ENCODE measurements at places on chromosomes 1 and 21. TPM values are rescaled to one million over a fixed set of nuclear protein-coding genes. Genes with fewer than 3 reads are reported as not detected.

USP24 gene
- 10.6 TPM for polyA plus RNA-seq

IGSF8 gene
- polyA plus RNA-seq = 25.8 TPM

MATN1 gene
- 0.18 TPM for polyA plus RNA-seq

GRCh38 chr1:167483790-167484189 is 34.5 kb downstream of the CD247 start:
- DNase-seq = no peak

DNA sequence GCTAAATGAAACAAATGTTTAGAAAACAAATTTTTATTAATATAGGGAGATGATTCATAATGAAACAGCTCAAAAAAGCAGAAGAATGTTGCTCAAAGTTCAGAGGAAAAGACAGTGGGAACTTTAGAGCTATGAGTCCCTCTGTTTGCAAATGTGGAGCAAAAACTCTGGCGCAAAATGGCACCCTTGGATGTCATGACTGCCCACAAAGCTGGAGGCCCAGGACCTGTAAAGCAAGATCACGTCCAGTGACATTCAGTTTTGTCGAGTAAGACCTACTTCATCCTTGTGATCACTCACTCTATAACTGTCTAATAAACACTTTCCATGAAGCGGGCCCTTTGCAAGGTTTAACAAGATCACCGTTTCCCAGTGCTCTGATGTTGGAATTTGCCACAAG is 9.1 kb upstream of the EXO1 start:
- no peak for DNase-seq

DNA sequence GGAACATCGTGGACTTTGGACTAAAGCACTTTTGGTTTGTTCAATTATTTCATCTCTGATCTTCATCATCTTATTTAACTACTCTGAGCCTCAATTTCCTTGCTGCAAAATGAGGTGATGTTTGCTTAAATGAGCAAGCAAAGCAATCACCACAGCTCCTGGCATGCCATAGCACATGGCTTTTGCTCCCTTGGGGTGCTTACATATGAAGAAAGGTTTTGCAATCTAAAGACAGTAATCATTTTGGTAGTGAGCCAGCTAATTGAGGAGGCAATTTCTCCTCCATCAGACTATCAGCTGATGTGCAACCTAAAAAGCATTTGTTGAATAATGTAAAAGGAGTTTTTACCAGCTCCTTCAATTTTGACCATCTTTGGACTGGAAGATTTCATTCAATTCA is 68.8 kb upstream of the KCNJ15 start:
- DNase-seq = no peak

- DNase-seq = no peak
These were observed 44.8 kb downstream of the KCNJ15 start for GRCh38 chr21:38301321-38302214.

GRCh38 chr1:1954831-1955441 is 35.9 kb upstream of the TMEM52 start:
- no peak for DNase-seq

DNA sequence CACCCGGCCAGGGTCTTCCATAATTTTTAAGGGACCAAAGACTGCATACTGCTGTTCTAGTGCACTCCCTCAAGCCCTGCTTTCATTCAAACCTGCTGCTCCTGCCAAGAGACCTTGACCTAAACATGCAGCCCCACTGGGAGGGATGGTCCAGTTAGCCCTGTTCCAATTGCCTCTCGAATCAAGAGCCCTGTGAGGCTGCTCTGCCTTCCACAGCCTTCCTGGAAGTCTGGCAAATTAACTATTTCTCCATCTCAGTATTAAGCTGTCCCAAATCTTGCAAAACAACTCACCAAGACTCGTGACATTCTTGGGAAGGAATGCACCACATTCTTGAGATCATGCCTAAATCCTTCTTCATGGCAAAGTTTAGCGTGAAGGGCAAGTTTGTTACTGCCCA is 231.3 kb downstream of the C1orf94 start:
- peak; percentile 0 for DNase-seq

GPBP1L1 gene
- polyA plus RNA-seq = 40.4 TPM

- no peak for DNase-seq
These were observed 110.4 kb downstream of the ACBD6 start for GRCh38 chr1:180392020-180392419.

GRCh38 chr1:90114521-90115141 is 119.7 kb downstream of the ZNF326 start:
- no peak for DNase-seq

- peak; percentile 17 for DNase-seq
These were observed 45.5 kb downstream of the VPS13D start for GRCh38 chr1:12275370-12275769.

DNA sequence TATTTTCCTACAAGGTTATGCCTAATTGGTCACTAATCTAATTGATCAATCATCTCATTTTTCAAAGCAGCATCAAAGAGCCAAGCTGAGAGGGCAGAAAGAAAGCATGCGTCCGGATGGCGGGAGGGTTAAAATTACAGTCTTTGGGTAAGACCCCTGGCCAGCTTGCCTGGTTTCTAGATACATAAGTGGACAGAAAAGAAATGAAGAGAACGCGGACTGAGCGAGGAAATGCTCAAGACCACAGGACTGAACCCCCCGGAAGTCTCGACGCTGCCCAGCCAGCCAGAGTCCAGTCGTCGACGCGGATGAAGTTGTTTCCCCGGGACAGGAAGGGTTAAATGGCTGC is 297.2 kb downstream of the OMA1 start:
- DNase-seq = no peak

- DNase-seq = no peak
These were observed 173.8 kb downstream of the ETS2 start for GRCh38 chr21:38979271-38980121.

HLX gene
- 30.5 TPM for polyA plus RNA-seq

DNA sequence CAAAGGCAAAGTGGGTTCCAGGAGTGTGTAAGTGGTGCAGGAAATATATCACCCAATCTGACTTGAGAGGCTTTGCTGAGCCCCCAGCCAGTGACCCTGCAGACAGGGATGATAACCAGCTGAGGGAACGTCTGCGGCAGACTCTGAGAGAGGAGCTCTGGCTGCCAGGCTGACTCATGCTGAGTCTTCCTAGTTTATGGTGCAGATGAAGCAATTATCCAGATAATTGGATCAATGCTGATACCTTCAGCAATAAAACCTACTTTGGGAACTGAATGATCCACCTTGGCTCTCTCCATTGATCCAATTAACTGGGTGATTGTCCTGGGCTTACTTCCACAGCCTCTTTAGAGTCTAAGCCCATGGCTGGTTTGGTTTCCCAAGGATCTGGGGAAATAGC is 7.3 kb downstream of the C8B start:
- DNase-seq = no peak

GRCh38 chr1:11013160-11013531 is 692 bp downstream of the TARDBP start:
- DNase-seq = no peak

ADIPOR1 gene
- polyA plus RNA-seq = 125 TPM

- DNase-seq = no peak
These were observed 209.7 kb upstream of the VAMP3 start for GRCh38 chr1:7561331-7561921.

- DNase-seq = no peak
These were observed 10.2 kb downstream of the YBX1 start for GRCh38 chr1:42692461-42692860.

KCNK1 gene
- 8.9 TPM for polyA plus RNA-seq

- peak; percentile 81 for DNase-seq
These were observed 29.7 kb upstream of the KIRREL1 start for GRCh38 chr1:157963713-157964112.

- peak; percentile 11 for DNase-seq
These were observed 38.6 kb downstream of the ABL2 start for GRCh38 chr1:179190861-179191260.

GJB3 gene
- 0.79 TPM for polyA plus RNA-seq

CDK11B gene
- 27.1 TPM for polyA plus RNA-seq

- DNase-seq = peak; percentile 99
These were observed 49.7 kb upstream of the MACF1 start for GRCh38 chr1:39154553-39155421.

DNA sequence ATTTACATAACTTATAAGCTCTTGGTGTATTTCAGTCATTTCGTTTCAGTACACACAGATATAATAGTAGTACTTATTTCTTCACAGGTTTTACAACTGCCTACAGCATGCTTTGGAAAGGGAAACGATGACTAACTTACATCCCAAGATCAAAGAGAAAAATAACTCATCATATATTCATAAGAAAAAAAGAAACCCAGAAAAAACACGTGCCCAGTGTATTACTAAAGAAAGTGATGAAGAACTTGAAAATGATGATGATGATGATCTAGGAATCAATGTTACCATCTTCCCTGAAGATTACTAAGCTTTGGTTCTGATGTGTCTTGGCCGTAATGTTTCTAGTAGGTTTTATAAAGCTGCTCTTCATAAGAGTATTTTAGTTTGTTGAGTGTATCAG is 30.9 kb downstream of the TYW3 start:
- DNase-seq = no peak

DNA sequence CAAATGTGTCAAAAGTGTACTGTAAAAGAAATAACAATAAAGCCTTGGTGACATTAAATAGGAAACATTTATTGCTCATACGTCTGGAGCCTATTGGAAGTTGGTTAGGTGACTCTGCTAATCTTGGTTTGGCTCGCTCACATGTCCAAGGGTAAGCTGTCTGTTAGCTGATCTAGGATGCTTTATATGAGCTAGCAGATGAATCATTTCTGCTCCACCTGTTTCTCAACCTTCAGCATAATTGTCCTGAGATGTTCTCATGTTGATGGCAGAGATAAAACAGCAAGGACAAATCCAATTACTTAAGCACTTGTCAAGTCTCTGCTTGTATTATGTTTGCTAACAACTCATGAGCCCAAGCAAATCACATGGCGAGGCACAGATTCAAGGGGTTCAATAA is 56.0 kb upstream of the CD53 start:
- no peak for DNase-seq

DNA sequence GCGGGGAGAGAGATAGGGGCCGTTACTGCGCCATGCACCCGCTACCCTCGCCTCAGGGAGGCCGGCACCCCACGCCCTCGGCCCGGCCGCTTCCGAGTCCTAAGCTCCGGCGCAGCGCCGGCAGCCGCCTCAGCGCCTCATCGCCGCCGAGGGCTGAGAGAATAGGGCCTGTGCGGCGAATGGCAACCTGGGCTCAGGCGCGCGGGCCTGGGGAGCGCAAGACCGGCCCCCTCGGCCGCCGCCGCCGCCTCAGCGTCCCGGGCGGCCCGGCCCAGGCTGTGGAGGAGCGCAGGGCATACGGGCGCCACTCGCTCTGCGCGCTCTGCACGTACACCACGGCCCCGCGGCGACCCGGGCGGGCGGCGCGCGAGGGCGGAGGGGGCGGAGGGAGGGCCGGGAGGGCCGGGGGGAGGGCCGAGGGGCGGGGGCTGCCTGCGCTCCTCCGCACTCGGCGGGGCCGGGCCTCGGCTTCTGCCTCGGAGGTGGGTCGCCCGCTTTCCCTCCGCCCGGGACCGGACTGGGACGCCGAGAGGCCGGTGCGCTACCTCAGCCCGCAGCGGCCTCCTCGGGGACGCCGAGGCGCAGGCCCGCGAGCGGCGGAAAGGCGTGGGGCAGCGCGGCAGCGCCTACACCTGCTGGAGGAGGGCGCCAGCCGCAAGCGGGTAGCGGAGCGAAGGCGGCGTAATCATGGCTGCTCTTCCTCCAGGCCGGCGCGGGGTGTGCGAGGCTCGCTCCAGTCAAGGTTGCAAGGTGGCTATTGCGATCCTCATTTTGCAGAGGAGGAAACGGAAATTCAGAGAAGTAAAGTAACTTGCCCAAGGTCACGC is at the start of gene EGLN1:
Gene EGLN1, minus strand, starts transcription at position 317 of the 827 bp plus-strand sequence. CDS start 399 bp downstream, outside the sequence.
- DNase-seq = peak; percentile 92

- no peak for DNase-seq
These were observed 5.9 kb downstream of the HCRTR1 start for GRCh38 chr1:31623365-31623764.

SIKE1 gene
- 21.6 TPM for polyA plus RNA-seq

DNA sequence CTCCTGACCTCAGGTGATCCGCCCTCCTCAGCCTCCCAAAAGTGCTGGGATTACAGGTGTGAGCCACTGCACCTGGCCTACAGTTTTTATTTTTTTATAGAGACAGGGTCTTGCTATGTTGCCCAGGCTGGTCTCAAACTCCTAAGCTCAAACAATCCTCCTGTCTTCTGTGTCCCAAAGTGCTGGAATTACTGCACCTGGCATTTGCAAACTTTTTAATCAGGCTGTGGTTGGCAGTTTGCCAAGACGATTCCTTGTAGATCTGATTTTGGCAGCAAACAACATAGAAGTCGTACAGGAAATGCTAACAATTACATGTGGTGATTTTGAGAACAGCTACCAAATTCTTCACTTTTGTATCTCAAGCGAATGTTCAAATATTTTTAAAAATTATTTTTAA is 10.1 kb downstream of the RBP7 start:
- peak; percentile 35 for DNase-seq

NSUN4 gene
- polyA plus RNA-seq = 17.8 TPM

RSPH1 gene
- 17.6 TPM for polyA plus RNA-seq

ZMYM4 gene
- 9.0 TPM for polyA plus RNA-seq

DNA sequence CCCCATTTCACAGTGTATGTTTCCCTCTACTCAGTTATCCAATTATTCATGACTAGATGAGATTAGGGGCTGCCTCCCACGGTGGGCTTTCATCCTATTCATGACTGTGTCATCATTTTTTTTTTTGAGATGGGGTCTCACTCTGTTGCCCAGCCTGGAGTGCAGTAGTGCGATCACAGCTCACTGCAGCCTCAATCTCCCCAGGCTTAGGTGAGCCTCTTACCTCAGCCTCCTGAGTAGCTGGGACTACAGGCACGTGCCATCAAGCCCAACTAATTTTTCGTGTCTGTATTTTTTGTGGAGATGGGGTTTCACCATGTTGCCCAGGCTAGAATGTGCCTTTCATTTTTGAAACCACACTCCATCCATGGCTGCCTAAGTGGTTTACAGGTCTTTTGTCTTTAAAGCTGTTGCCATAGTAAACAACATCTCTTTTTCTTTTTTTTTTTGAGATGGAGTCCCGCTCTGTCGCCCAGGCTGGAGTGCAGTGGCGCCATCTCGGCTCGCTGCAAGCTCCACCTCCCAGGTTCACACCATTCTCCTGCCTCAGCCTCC is 60.0 kb downstream of the PIK3CD start:
- no peak for DNase-seq

GRCh38 chr1:241332037-241332409 is 25.0 kb downstream of the RGS7 start:
- DNase-seq = no peak

- DNase-seq = no peak
These were observed 27.9 kb downstream of the EDARADD start for GRCh38 chr1:236421850-236422516.

HTR1D gene
- 0.25 TPM for polyA plus RNA-seq

NR0B2 gene
- polyA plus RNA-seq = 6.0 TPM

NMNAT2 gene
- polyA plus RNA-seq = 0.10 TPM

ARPC5 gene
- 165 TPM for polyA plus RNA-seq

PTGER3 gene
- polyA plus RNA-seq = 0.31 TPM

IL20 gene
- polyA plus RNA-seq = 0.11 TPM
